ENCODE measurements at places on chromosomes 2 and 18.

DNA sequence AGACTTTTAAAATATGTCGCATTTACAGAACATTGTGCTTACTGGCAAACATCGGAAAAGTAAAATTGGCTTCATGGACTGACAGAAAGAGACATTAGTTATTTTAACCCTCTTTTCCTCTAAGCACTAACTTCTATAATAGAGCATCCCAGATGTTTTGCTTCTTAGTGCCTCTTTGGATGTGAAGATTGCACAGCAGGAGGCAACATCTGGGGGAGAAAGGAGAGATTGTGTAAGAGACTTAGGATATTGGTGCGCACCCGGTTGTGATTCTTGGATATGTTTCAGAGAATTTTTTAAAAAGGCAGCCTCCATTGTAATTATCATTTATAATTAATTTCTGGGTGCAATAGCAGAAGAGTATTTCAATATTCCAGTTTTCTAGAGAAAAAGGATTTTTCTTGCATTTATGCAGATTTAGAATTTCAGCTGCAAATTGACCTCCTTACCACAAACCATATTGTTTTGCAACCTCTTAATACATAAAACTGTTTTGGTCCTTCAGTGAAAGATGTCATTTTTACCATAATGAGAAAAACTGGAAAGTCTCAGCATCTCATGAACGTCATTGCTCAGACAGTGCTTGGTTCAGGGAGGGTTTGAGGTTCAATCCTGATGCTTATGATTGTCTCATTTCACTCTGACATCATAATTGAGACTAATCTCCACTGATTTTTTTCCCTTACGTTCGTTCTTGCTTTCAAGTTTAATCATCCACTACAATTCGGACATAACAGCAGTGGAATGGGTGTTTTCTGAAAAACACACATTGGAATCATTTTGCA lies 404.3 kb downstream of the ZNF521 start:
- DNase-seq, result no peak

DNA sequence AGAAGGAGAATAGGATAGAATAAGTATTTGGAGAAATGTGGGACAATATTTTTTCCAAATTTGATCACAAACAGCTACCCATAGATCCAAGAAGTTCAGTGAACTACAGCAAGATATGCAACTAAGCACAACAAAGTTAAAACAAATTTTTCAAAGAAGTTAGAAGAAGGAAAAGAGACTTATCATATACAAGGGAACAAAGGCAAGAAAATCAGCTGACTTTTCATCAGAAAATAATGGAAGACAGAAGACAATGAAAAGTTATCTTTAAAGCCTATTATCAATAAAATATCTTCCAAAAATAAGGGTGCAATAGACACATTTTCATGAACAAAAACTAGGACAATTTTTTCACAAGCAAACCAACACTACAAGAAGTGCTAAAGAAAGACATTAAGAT lies 202.8 kb upstream of the FN1 start:
- DNase-seq, result no peak

- no peak for DNase-seq
Measured at GRCh38 chr2:100145893-100146656, 3.7 kb upstream of the AFF3 start.

DNA sequence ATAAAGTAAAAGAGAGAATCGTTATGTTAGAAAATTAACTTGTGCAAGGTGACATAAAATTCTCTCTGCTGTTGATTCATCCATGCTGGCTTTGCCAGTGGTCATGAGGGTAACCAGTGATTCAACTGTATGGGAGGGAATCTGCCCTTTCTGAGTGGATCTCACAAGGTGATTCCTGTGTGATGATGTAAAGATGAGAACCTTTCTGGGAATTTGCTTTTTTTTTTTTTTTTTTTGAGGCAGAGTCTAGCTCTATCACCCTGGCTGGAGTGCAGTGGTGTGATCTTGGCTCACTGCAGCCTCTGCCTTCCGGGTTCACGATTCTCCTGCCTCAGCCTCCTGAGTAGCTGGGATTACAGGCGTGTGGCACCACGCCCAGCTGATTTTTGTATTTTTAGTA lies 23.3 kb downstream of the RAB31 start:
- DNase-seq, result no peak

DNA sequence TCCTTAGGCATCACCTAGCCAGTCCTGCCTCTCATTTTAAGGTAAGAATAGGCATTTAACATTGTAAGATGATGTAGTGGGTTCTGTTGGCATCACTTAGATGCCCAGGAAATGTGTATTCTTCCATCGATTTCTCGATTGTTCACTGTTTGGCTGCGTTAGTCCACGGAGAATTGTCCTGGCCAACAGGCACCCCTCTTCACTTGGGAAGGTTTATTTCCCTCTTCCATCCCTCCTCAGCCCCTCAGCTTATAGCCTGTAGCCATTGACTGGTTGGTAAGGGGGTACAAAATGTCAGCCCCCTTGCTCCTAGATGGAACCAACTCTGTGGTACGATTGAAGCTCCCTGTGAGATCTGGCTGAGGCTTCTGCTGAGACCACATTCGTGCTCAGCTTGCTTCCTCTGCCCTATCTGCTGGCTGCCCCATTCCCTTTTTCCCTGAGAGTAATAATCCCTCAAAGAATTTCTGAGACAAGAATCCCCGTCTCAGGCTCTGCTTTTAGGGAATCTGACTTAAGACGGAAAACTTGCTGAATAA lies 43.4 kb downstream of the PLEKHA3 start:
- DNase-seq, result no peak

- no peak for DNase-seq
Measured at GRCh38 chr2:177239932-177240630, 24.4 kb downstream of the NFE2L2 start.

DNA sequence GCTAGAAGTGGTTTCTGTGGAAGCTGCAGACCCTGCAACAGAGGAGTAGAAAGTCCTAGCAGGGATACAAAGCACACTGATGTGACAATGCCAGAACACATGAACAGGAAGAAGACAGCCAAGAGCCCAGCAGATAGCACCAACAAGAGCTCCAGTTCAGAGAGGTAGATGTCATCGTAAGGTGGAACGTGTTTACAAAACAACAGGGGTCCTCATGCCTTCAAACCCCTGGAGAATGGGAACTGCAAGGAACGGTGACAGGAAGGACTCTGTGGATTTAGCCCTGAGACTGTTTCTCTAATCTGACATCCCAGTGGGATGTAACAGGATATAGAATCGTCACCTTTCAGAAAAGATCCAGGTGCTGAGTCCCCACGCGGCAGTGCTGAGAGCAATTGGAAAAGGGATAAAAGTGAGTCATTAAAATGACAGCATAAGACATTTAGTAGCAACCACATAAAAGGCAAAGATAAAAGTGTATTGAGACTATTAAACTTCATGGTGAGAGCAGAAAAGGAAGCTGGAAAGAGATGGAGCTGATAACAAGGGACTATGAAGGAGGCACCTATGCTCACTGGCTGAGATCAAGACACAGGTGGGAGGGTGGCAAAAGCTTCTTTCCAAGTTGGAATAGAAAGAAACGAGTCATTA lies 195.2 kb downstream of the FBXO15 start:
- DNase-seq, result no peak

GRCh38 chr2:168136392-168136977 lies 110.9 kb downstream of the STK39 start:
- DNase-seq, result no peak

GRCh38 chr18:78390348-78390951 lies 589.2 kb upstream of the SALL3 start:
- no peak for DNase-seq

DNA sequence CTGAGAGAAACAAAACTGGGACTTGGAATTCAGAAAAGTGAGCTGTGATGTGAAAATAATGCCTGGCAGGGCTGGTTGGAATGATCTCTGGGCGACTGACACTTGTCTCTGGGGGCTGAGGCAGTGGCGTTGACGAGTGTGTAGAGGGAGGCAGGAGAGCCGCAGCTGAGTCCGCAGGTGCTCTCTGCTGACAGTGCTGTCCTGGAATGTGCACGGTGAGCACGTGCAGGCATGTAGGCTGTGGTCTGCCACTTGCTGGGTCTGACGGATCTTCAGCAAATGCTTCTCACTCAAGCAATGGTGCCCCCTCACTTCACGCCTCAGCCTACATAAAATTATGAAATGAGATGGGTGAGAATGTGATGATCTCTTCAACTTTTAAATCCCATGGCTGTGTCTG lies 38.5 kb upstream of the ATP9B start:
- DNase-seq, result no peak

DNA sequence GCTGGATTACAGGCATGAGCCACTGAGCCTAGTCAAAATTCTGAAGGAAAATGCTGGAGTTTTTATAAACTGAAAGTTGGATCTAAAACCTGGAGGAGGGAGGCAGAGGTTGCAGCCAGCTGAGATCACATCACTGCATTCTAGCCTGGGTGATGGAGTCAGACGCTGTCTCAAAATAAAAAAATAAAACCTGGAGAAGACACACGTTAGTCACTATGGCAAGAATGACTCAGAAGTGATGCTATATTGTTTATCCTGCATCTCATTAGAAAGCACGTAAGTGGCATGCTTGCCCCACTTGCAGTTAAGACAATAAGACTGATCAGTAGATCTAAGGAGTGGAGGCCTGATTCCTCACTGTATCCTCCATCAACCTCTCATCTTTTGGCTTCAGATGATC lies 106.6 kb upstream of the STON1 start:
- DNase-seq, result no peak

DNA sequence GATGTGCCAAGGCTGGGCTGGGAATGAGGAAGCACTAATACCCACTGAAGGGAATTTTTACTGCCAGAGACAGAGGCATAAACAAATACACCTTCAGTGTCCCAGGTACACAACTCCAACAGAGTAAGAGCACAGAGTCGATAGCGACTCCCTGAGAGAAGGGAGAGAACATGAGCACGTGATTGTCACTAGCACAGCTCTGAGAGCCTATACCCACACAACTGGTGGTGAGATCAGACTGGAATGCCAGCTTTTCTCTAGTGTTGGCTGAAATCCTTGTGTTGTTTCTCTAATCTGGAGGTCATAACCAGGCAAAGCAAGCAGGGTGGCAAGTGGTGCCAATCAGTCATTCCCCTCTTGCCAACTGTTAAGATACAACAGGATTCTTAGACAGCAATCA lies 377.2 kb downstream of the CNTNAP5 start:
- DNase-seq, result no peak

GRCh38 chr2:200705305-200706041 lies 106.2 kb upstream of the BZW1 start:
- no peak for DNase-seq

DNA sequence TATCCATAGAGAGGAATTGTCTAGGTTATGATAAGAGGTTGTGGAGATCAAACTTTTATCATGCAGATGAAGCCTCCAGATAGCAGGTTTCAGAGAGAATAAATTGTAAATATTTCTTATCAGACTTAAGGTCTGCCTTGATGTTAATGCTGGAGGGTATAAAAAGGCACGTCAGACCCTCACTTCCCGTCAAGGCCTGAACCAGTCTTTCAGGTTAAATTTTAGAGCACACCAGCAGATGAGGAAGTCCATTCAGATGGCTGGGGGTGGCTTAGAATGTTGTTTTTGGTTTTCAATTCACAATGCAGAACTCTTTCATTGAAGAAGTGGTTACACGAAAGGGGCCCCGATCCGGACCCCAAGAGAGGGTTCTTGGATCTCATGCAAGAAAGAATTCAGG lies 144.4 kb upstream of the FBXO11 start:
- DNase-seq, result no peak

DNA sequence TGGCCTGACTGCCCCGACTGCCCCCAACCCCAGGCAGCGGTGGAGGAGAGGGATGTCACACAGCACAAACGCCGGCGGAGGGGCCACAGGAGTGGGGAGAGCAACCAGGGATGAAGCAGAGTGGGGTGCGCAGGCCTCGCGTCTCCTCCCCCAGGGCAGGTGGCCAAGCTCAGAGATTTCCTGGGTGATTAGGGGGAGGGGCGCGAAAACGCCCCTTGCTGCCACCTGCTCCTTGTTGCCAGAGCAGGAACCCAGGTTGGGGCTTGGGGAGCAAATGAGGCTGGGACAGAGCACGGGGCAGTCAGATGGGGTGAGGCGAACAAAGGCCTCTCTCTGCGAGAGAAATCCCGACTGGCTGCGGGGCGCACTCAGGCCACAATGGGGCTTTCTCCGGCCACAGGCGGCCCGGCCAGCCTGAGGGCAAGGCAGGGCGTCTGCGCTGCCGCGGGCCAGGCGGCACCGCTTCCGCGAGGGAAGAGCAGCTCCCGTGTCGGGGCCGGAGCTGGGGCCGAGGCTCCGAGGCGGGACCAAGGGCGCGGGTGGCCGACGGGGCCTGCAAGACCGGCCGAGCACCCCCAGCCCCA lies 11.5 kb downstream of the TEX44 start:
- DNase-seq, result no peak

- DNase-seq, result no peak
Measured at GRCh38 chr2:129806990-129807389, 172.5 kb upstream of the RAB6C start.

- no peak for DNase-seq
Measured at GRCh38 chr18:33720133-33720532, 142.1 kb downstream of the ASXL3 start.

DNA sequence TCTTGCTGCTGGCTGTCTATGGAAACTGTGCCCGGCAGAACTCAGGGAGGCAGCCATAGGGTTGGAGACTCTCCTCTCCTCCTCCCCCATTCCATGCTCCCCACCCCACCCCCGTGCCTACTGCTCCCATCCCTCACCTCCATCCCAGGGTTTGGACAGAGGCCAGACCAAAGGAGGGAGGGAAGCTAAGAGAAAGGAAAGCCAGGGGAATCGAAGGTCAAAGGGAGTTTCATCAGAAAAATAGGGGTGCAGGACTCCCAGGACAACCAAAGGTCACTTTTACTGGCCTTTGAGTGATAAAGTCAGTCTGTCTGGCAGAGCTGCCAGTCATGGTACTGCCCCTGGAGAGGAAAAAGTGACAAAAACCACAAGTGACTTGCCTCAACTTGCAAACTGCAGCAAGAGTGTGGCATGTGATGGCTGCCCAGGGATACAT lies 187.3 kb upstream of the CTAGE1 start:
- no peak for DNase-seq

DNA sequence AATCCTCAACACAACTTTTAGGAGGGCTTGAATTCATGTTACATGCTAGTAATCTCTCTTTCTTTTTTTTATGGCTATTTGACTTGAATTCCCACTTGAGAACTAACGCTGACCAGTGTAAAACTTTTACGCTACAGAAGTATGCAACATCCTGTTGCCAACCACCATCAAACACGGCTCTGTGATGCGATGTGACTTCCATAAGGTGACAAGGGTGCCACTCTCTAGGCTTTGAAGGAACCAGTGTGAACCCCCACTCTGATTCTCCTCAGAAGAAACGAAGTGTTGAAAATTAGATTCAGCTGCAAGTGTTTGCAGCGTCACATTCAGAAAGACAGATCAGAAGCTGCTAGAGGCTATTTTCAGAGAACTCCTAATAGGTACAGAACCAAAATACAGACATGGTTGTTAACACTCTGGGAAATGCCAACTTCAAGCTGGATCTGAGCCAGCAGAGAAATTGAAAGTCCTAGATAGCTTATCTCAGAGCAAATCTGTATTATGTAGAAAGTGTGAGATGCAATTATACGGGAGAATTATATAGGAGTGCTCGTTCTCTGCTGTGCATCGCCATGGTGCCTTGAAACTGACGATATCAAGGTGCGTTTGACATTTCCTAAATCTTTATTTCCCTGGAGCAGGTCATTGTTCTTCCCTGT lies 271.2 kb downstream of the LPIN1 start:
- DNase-seq, result no peak
